ENCODE measurements at places on chromosomes 16 and 17.

DNA sequence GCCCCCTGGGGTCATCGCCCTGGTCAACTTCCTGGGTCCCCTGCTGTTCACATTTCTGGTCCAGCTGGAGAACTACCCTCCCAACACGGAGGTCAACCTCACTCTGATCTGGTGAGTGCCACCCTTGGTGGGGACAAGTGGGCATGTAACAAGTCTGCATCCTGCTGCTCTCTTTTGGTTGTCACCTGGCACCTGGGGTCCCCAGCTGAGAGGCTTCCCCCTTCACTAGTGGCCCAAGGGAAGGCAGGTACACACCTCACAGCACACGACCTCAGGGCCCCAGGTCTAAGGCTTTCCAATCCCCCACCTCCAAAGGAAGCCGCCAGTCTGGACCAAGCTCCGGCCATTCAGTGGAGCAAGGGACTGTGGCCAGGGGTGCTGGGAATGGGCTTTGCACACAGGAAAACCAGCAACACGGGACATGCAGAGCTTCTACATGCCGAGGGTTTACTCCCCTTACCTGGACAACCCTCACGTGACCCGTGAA is 4.4 kb downstream of the TMC8 start:
- DNase-seq: no peak

- DNase-seq: peak; percentile 15
These were observed 2.0 kb downstream of the PRSS33 start for GRCh38 chr16:2785101-2785991.

GRCh38 chr16:83609178-83609577 is 198.6 kb upstream of the HSBP1 start:
- DNase-seq: no peak

DNA sequence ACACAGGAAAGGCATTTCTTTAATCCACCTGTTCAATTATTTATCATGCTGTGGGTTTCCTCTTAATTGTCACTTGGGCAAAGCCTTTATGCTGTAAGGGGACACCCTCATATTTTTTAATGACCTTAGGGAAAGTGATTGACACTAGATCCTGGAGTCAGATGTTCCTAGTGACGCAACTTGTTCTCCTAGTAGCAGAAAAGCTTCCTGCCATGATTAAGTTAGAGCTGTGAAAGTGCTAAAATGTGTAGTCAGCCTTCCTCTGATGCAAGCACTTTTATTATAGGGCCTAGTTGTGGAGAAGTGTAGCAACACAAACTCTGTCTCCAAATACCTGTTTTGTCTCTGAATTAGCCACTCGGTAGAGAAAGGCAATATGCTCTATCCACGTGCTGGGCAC is 12.3 kb downstream of the TMEM100 start:
- DNase-seq: no peak

DNA sequence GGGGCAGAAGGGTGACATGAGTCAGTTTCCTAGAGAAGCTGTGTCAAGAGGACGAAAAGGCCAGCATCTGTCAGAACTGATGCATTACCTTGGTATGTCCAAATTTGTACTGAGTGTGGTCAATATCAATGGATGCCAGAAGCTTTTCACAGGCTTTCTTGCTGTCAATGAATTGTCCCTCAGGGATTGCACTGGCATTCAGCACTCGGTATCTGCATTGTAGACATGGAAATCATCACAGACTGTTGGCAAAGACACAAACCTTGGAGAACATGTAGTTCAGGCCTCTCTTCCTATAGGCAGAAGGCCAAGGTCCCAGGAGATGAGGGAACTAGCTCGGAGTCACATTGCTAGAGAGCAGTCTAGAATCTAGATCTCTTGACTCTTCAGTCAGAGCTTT is 16.6 kb downstream of the MYH3 start:
- no peak for DNase-seq

DNA sequence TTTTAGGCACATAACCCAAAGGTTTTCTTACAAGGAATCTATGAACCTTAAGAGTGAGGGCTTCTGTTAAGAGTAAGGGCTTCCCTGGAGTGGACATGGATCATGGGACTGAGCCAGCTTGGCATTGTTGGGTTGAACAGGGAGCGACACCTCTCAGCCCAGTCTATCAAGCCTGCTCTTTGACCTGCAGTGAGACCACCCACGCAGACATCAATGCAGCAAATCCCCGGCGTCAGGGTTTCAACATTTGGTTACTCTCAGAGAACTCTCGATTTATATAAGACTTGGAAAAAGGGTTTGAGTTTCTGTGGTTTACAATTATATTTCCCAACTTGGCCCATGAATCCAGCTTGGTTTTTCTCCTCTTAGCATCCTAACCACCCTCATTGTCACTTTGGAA is 299.9 kb downstream of the WWOX start:
- no peak for DNase-seq

Data from stimulated activated CD4-positive, alpha-beta T cell treated with anti-CD3 and anti-CD28 coated beads, TNF-alpha, amount 100 ng/mL, for 4 hours (primary cell).